ENCODE measurements at places on chromosomes 1 and 21. TPM values are rescaled to one million over a fixed set of nuclear protein-coding genes. Genes with fewer than 3 reads are reported as not detected.

TMCC2 gene
- total RNA-seq: 2.0 TPM

PRAMEF1 gene
- not detected for total RNA-seq

CELA2B gene
- not detected for total RNA-seq

MACO1 gene
- 12.7 TPM for total RNA-seq

NFYC gene
- total RNA-seq: 45.2 TPM

PRKCZ gene
- total RNA-seq: 2.8 TPM

SLAMF6 gene
- total RNA-seq: not detected

BLACAT1 gene
- under 0.01 TPM for total RNA-seq

LCE2C gene
- total RNA-seq: not detected

TRAF5 gene
- total RNA-seq: 13.1 TPM

S100A3 gene
- total RNA-seq: 2.9 TPM

PTAFR gene
- total RNA-seq: under 0.01 TPM

SPTA1 gene
- total RNA-seq: not detected

OR2L3 gene
- not detected for total RNA-seq
